ENCODE measurements at places on chromosomes 7 and 10.

DNA sequence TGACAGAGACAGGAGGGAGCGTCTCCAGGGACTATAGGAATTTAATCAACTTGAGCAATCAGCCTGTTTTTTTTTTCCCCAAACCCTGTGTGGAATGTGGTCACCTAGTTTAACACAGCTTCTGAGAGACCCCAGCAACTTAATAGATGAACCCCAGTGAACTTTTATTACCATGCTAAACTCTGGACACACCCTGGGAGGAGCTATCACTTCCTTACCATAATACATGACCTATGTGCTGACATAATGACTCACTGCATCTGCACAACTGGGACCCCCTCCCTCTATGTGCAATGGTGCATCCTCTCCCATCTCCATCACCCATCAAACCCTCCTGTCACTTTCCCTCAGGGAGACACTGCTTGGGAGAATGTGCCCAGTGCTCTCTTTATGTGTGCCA, 83.7 kb downstream of the EPC1 start:
- no peaks in the 10 kb centered on the region for H3K36me3 ChIP-seq
- no peaks in the 10 kb centered on the region for H3K4me1 ChIP-seq
- H3K27ac ChIP-seq = no peak overlapping the region
- H3K27me3 ChIP-seq = no peaks in the 10 kb centered on the region
- DNase-seq = no peak

GRCh38 chr7:108109221-108109908, 20.8 kb downstream of the LAMB4 start:
- no peak overlapping the region for H3K27ac ChIP-seq
- H3K36me3 ChIP-seq = no peaks in the 10 kb centered on the region
- no peak for DNase-seq

DNA sequence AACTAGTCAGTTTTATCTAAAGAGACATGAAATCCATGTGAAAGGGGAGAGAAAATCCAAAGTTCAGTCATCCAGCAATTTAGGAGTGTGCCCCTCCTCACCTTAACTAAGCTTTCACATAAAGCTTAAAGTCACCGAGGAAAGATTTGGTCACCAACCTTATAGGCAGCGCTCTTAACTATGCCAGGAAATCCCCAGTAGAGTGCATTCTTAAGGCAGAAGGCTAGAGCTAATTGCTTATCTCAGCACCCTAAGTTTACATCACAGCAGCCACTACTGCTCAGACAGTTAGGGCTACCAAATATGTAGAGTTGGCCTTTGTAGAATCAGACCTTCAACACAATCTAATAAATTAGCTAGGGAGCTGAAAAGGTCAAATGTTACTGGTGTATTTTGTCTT, 47.9 kb downstream of the MTPN start:
- no peak for DNase-seq
- H3K4me1 ChIP-seq = peaks cover 31% of the 10 kb centered on the region
- no peak overlapping the region for H3K4me3 ChIP-seq
- H3K36me3 ChIP-seq = peaks cover 5% of the 10 kb centered on the region
- H3K27ac ChIP-seq = no peak overlapping the region
- H3K27me3 ChIP-seq = no peaks in the 10 kb centered on the region

GRCh38 chr7:12490107-12490688, 80.3 kb upstream of the SCIN start:
- no peak for DNase-seq
- no peak overlapping the region for H3K4me3 ChIP-seq
- no peak overlapping the region for H3K27ac ChIP-seq
- H3K27me3 ChIP-seq = no peaks in the 10 kb centered on the region
- no peaks in the 10 kb centered on the region for H3K36me3 ChIP-seq
- H3K4me1 ChIP-seq = no peaks in the 10 kb centered on the region

DNA sequence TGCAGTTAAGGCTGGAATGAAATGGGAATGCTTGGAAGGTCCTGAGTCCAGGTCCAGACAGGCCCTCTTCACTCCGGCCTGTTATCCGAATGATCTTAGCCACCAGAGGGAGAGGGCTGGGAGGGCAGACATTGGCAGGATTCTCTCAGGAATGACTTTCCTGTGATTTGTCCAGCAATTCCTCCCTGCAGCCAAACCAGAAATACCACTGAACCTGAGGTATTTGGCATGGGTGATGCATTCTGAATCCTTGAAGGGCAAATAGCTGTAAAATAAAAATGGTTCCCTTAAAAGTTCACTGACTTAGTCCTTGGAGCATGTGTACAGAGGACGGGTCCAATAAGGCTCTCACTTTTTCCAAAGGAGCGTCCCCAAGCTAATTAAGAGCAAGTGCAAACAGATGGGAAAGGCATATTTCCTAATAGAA, 77.5 kb upstream of the HABP2 start:
- H3K4me3 ChIP-seq = no peak overlapping the region
- no peaks in the 10 kb centered on the region for H3K36me3 ChIP-seq
- H3K27me3 ChIP-seq = no peaks in the 10 kb centered on the region
- no peak overlapping the region for H3K27ac ChIP-seq
- DNase-seq = no peak
- peaks cover 9% of the 10 kb centered on the region for H3K4me1 ChIP-seq

DNA sequence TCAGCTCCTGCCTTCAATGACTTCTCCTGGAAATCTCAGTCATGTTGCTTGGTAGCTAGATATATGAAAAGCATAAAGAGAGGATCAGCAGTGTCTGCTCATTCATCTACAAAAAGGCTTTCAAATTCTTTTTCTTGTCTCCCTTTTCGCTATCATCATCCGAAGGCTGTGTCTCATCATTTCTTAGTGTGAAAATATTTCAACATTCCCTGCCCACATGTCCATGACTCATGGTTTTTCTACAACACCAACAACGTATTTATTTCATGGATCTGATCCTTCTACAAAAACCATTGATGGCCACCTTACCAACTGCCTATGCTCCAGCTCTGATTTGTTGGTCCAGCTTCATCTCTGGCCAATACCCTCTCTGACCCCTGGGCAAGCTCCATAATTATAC, 472.5 kb upstream of the GHITM start:
- DNase-seq = no peak
- H3K27me3 ChIP-seq = no peaks in the 10 kb centered on the region
- H3K4me3 ChIP-seq = no peak overlapping the region
- H3K36me3 ChIP-seq = no peaks in the 10 kb centered on the region

- H3K36me3 ChIP-seq = no peaks in the 10 kb centered on the region
- DNase-seq = no peak
- no peak overlapping the region for H3K27ac ChIP-seq
- H3K27me3 ChIP-seq = no peaks in the 10 kb centered on the region
- peaks cover 16% of the 10 kb centered on the region for H3K4me1 ChIP-seq
Measured at GRCh38 chr10:131964298-131964697, 17.4 kb downstream of the BNIP3 start.
